Stimulated activated CD4-positive, alpha-beta T cell treated with anti-CD3 and anti-CD28 coated beads, Interleukin-4, amount 100 ng/mL, for 1 hour (primary cell): ENCODE measurements at places on chromosomes 11 and 22.

- DNase-seq = no peak
Measured at GRCh38 chr22:17855572-17856290, 81.5 kb upstream of the BID start.

- no peak for DNase-seq
Measured at GRCh38 chr11:73951797-73952196, 971 bp downstream of the DNAJB13 start.

- no peak for DNase-seq
Measured at GRCh38 chr22:50675553-50676179, 3.0 kb downstream of the SHANK3 start.

- no peak for DNase-seq
Measured at GRCh38 chr11:45722144-45722543, 56.7 kb upstream of the CHST1 start.

DNA sequence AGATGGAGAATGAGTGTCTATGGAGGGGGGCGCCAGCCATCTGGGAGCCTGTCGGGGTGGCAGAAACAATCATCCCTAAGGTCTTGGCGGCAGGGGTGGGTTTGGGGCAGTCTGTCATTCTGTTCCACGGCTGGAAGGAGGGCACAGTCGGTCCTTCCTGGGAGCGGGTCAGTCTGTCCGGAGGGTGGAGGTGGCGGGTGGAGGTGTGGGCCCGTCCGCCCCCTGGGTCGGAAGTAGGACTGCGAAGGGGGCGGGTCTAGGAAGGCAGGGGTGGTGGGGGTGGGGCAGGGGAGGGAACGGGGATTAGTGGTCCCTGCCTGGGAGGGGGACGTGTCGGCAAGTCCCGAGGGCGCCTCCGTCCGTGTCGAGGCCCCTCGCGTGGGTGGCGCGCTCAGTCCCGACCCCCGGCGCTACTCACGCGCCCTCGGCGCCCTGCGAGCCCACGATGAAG is 461 bp downstream of the TBC1D10A start:
- DNase-seq = no peak

GRCh38 chr22:39013942-39014722 is at the start of gene APOBEC3C:
Gene APOBEC3C (plus strand): TSS chr22:39014257. CDS start chr22:39014363, 106 bp downstream.
- peak; percentile 72 for DNase-seq

DNA sequence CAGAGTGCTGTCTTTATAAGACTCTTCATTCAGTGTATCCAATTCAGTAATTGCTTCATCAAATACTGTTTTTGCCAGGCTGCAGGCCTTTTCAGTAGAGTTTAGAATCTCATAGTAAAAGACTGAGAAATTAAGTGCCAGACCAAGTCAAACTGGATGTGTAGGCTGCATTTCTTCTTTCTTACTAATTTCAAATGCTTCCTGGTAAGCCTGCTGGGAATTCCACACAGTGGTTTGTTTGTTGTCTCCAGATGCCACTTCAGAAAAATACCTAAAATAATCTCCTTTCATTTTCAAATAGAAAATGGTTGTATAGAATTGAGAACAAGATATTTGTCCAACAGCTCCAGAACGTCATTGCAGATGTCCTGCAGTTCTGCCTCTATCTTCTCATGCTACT is 34.7 kb downstream of the LDHAL6A start:
- no peak for DNase-seq

GRCh38 chr11:35173011-35173511 is 34.1 kb downstream of the CD44 start:
- DNase-seq = no peak

- no peak for DNase-seq
Measured at GRCh38 chr11:115672999-115673411, 168.8 kb upstream of the CADM1 start.

DNA sequence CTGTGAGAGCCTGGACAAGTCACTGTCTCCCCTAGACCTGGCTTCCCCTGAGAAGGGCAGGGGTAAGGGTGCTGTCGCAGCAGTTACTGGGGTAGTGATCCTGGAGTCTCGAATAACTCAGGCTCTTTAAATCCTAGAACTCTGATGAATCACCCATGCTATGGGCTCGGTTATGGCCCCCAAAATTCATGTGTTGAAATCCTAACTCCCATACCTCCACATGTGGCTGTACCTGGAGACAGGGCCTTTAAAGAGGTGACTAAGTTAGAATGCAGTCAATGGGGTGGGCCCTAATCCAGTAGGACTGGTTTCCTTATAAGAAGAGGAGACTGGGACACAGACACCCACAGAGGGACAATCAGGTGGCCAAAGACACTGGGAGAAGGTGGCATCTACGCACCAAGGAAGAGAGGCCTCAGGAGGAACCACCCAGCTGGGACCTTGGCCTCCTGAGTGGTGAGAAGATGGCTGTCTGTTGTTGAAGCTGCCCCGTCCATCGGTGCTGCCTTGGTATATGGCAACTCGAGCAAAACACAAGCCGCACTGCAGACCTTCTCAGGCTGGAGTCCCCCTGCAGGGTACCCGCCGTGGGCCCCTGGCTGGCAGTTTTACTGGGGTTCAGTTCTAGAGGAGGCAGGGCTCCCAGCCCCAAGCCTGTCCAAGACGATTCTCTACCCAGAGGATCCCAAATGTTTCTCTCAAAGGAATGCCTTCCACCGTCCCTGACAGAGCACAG is 48.8 kb upstream of the SHISAL1 start:
- DNase-seq = no peak

DNA sequence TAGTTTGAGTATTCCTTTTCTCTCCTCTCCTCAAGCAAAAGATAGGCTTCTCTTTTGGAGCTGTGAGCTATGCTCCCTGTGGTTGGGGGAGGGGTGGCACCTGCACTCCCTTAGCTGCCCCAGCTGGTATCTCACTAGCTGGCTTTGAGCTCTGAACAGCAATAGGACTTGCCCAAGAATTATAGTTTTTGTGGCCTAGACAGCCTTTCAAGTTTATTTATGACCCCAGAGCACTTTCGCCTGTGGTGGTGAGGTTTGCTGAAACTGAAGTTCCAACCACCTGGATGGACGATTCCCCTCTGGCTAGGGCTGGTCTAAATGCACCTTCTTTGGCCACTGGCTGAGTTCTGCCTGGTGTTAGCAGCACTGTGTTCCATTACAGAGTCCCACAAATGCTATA is 37.1 kb upstream of the SLC37A2 start:
- no peak for DNase-seq

GRCh38 chr11:116792869-116793771 is 1.4 kb upstream of the APOA5 start:
- no peak for DNase-seq

DNA sequence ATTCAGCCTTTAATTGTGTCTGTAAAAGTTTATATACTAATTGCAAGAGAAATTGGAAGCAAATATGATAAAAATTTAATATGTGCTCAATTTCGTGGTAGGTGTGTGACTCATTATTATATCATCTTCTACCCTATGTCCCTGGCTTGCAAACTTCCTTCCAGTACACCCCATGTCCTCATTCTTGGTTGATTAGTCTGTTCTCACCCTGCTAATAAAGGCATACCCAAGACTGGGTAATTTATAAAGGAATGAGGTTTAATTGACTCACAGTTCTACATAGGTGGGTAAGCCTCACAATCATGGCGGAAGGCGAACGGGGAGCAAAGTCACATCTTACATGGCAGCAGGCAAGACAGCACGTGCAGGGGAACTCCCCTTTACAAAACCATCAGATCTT is 11.9 kb downstream of the MRGPRX3 start:
- DNase-seq = no peak

DNA sequence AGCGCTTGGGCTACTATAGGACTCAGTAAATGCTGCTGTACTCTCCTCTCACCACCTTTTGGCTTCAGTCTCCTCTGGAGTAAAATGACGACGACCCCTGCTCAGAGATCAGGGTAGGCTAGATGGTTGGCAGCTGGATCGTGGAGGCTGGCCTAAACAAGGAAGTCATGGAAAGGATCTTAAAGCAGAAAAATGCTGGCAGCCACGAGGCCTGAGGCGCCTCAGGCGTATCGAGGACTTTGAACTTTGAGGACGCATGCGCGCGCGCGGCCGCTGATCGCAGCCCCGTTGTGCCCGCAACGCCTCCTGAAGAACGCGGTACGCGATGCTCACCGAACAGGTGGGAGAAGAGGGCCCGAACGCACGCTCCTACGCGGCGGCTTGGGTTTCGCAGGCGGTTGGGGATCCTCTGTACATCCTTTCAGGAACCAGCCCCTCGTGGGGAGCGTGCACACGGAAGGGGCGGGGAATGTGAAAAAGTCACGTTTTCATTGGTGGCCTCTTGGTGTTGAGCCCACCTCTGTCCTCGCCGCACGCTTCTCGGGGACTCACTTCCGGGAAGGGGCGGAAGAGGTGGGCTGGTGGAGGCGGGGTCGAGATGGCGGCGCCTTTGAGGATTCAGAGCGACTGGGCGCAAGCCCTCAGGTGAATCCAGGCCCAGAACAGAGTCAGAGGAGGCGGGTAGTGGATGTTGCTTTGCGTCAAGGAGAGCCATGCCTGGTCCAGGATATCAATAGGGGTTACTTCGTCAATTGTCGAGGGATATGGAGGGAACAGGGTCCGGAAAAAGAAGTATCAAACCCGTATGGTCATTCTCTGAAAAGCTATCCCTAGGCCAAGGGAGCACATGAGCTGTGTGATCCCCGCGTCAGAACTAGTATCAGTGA is at the start of the genes COA4 and PAAF1:
Gene COA4, minus strand, starts transcription at position 423 of the 887 bp plus-strand sequence. CDS start 3,468 bp downstream, outside the sequence.
Gene PAAF1, plus strand, starts transcription at position 576 of the 887 bp plus-strand sequence. Its CDS starts 23 bp downstream, at position 599.
- peak; percentile 93 for DNase-seq

GRCh38 chr11:70695086-70695960 is 297.0 kb downstream of the CTTN start:
- DNase-seq = no peak

GRCh38 chr11:125102025-125102424 is 9.4 kb downstream of the TMEM218 start:
- DNase-seq = no peak

GRCh38 chr11:77611921-77612320 is 22.2 kb downstream of the AQP11 start:
- DNase-seq = no peak

DNA sequence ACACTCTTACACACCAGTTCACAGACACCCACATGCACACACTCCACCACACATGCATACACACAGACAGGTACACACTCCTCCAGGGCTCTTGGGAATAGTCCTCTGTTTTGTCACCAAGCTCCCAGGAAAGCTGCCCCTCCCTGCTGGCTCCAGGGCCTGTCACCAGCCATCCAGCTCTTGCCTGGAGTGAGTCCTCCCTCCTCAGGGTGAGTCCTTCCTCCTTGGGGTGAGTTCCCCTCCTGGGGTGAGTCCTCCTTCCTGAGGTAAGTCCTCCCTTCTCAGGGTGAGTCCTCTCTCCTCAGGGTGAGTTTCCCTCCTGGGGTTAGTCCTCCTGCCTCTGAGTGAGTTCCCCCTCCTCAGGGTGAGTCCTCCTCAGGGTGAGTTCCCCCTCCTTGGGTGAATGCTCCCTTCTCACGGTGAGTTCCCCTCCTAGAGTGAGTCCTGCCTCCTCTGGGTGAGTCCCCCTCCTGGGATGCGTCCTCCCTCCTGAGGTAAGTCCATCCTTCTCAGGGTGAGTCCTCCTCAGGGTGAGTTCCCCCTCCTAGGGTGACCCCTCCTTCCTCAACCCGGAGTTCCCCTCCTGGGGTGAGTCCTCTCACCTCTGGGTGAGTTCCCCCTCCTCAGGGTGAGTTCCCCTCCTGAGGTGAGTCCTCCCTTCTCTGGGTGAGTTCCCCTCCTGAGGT is 100.6 kb upstream of the FGF3 start:
- no peak for DNase-seq

- DNase-seq = no peak
Measured at GRCh38 chr11:63462137-63462536, 28.8 kb downstream of the PLAAT5 start.

DNA sequence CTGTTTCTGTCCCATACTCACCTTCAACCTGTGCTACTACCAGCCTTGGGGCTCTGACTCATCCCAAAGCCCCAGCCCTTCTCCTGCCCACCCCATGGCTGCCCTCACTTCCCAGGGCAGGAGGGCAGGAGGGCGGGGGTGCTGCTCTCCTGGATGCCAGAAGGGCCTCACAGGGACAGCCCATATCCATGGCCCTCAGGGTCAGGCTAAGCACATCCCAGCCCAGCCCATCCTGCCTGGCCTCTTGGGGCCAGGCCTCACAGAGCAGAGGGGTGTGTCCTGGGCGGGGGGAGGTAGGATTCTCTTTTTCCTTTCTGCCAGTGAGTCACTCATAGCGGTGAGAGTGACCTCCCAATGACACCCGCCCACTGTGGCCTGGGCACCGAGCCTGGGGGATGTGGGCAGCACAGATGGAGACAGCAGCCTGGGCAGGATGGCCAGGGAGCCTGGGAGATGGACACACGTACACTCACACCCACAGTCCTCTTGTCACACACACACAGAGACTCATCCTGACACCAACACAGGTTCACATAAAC is 2.4 kb downstream of the LTBP3 start:
- no peak for DNase-seq

DNA sequence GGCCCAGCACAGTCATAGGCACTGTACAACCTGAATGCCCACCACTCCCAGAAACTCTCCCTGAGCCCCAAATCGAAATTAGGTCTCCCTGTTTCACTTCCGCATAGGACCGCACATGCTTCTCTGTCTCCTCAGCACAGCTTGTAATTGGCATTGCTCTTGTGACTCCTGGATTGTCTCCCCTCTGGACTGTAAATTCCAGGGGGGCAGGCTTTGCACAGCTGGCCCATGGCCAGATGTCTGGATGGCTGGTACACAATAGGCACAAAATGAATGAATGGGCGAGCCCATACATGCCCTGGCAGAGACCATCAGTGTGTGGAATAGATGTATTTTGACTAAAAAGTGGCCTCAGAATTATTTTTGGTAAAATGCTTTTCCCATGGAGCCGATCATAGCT is 63.3 kb upstream of the PHF21B start:
- no peak for DNase-seq

DNA sequence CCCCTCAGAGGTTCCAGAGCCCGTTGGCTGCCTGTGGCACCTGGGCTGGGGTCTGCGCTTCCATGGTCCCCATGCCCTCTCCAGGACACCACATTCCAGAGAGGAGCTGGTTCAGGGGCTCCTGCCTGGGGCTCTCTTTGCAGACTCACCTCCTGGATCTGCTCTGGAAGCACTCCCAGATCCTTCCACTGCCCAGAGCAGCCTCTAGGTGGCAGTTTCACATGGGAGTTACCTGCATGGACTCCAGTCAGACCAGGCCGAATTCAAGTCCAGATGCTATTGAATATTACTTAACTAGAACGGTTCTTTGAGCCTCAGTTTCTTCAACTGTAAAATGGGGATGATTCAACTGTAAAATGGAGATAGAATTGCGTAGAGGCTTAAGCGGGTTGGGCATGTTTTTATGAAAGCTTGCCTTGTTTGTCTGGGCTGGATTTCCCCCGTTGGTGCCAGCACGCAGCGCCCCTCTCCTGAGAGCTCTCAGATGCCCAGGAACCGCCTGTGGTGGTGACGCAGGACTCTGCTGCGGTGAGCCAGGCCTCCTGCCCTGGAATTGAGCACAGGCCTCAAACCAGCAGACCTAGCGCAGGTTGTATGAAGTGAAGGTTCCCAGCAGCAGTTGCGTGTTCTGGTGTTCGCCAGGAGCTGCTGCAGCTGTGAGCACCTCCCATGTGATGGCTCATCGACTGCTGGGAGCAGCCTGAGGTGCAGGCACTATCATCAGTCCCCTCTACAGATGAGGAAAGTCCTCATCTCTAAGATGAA is 44.2 kb downstream of the LMO1 start:
- no peak for DNase-seq

DNA sequence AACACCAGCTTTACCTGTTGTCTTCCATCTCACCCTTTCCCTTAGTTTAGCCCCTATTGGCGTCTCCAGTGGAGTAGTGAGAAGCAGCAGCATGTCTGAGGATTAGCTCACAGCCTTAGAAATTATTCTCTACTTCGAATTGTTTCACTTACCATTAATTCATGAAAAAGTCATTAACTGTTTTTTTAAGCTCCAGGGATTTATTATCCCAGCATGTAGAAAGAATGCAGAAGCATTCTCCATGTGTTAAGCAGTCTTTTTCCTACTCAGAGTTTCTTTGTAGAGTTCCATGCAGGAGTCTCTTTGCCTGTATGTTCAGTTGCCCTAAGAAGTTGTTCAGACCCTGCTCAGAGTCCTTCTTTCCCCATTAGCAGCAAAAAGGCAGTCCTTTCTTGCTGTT is 137.9 kb upstream of the RASSF10 start:
- no peak for DNase-seq
